Spinal cord (tissue), 10 donors: ENCODE measurements at places on chromosomes 11 and 22. TPM values are rescaled to one million over a fixed set of nuclear protein-coding genes. Genes with fewer than 3 reads are reported as not detected.

DNA sequence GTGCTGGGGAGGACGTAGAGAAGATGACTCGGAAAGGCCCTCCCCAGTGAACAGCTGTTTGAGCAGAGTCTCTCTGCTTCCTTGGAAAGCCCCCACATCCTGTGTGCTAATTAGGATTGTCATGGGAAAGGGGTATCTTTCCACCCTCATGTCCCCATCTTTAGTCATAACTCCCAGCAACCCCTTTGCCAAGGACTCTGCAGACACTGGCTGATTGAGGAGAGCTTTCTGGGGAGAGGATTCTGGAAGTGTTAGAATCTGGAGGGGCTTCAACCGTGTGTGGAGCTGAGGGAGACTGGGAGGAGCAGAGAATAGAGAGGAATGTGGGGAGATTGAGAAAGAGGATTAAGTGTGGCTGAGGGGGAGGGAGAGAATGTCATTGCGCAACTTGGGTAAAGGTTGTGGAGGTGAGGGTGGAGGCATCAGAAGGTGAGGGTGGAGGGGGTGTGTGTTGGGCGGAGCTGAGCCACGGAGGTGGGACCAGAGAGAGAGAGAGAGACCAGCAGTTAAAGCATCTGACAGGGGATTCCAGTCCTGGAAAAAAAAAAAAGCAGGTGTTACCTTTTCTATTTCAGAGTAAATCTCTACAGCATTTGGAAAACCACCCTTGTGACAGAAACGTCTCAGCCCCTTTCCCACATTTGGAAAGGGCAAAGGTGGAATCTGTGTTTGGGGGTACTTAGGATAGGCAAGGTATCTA lies 2.2 kb downstream of the DTX4 start:
- DNase-seq, result no peak

DNA sequence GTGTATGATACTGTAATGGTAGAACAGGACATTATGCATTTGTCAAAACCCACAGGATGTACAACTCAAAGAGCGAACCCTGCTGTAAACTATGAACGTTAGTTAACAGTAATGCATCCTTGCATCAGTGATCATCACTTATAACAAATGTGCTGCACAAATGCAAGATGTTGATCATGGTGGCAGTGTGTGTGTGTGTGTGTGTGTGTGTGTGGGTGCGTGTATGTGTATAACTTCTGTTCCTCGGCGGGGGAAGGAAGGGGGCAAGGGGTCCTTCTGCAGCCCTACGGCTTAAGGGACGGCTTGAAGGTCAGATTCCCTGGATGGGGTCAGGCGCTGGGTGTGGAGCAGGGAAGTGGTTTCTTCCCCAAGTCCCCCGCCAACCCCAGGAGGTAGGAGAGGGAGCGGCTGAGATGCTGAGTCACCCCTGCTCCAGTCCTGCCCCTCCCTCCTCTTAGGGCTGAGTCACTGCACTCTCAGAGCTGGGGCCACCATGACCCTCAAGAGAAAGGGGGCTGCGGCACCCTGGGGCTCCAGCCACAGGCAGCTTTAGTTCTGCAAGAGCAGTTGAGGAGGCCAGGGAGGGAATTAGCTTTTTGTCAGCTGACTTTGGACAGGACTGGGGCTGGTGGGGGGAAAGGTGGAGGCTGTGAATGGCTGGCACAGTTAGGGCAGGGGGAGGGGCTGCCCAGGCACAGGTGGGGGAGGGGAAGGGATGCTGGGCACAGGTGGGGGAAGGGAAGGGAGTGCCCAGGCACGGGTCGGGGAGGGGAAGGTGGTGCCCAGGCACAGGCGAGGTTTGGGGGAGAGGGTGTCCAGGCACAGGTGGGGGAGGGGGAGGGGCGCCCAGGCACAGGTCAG lies 8.8 kb upstream of the CTSD start:
- no peak for DNase-seq

DNA sequence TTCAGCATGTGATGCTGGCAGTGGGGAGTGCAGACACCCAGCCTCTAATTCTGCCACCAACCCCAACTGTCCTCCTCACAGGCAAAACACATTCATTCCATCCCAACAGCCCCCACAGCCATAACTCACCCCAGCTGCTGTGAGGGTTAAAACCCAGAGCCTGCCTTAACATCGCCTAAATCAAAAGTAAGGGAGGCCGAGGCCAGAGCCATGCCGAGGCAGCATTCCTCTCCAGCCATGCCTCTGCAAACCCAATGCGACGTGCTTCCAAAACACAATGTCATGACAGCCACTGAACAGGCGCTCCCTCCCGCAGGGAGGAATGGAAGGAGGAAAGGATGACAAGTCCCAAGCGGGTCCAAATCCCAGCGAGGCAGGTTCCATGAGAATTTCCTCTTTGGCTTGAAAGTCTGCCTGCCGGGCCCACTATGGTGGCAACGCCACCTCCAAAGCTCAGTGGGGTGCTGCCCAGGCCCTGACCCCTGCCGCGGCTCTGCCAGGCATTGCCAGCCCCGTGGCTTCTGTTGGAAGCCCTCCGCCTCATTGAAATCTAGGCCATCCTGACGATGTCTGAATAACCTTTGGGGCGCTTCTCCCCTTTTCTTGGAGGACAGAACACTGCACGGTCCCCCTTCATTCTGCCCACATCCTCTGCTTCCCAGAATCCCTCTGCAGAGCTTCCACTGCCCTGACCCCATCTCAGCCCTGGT lies 472.3 kb downstream of the BRD1 start:
- DNase-seq, result no peak

- no peak for DNase-seq
Observed at GRCh38 chr11:32888805-32889204, 3.8 kb upstream of the QSER1 start.

GRCh38 chr11:119343726-119344125 lies 2.8 kb downstream of the MFRP start:
- DNase-seq, result no peak

DNA sequence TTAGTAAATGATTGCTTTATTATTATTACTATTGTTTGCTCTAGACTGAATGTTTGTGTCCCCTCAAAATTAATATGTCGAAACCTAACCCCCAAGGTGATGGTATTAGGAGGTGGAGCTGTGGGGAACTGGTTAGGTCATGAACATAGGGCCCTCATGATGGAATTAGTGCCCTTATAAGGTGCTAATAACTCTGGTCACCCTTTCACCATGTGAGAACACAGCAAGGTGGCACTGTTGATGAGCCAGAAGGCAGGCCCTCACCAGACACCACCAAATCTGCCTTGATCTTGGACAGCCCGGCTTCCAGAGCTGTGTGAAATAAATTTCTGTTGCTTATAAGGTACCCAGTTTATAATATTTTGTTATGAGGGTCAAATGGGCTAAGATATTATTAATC lies 95.8 kb downstream of the BDNF start:
- DNase-seq, result no peak

- DNase-seq, result no peak
Observed at GRCh38 chr22:20212754-20213699, 55.1 kb downstream of the RTN4R start.

DNA sequence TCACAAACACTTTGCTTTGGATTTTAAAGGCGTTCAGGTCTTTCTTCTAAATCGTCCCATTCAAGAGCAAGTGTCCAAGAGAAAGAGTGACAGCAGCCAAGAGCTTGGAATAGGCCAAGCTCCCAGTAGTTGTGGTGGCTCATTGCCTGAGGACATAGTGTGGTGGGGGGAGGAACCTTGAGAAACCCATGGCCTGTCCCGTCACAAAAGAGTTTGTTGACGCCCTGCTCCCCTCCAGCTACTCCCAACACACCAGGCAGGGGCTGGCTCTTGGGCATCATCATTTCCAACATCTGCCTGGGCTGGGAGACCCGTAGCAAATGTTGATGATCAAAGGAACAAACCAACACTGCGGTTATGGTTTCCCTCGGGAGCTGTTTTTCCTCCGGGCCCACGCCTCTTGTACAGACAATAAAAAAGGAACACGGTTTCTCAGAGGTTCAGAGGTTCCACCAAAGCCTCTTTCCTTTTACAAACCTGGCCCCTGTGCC lies 20.8 kb downstream of the FADS3 start:
- no peak for DNase-seq

DNA sequence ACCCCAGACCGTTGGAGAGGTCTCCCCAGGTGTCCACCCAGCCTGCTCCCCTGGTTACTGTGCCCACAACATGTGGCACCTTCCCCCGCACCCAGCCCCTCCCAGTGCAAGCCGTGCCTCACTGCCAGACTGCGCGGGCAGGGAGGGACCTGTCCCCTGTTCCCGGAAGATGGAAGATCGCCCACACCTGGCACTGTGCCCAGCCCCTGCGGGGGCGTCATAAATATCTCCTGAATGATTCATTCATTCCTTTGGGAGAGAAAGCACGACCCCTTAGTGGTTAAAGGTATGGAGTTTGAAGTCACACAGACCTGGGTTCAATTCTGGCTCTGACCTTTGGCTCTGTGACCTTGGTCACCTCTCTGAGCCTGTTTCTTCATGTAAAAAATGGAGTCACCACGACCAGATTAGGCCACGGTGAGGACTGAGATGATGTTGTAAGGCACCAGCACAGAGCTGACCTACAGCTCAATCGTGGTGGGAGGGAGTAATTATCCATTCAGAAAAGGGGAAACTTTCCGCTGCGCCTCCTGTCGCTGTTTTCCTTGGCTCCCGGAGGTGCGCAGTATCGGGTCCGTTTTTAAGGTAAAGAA lies 497 bp upstream of the SYT12 start:
- DNase-seq, result peak; percentile 30

DNA sequence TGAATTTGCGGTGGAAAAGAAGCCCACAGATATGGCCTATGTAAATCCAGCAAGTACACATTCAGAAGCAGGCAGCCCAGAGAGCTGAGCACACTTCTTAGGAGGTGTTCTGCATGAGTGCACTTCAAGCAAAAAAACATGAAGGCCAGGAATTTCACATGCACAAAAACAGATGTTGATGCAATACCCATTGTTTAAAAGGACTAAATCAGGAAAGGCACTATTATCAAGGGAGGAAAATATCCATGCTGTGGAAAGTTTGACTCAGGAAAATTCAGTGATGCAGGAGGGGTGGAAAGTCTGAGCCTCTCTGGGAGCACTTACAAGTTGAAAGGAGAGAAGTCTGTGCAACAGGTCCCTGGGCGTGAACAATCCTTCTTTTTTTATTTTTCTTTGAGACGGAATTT lies 15.8 kb upstream of the CARS1 start:
- no peak for DNase-seq

The OLFML1 gene
- polyA plus RNA-seq, result 4.2 TPM

The LYVE1 gene
- polyA plus RNA-seq, result 12.5 TPM

The OR2AG2 gene
- polyA plus RNA-seq, result 0.14 TPM

The C22orf42 gene
- polyA plus RNA-seq, result 4.0 TPM
